ENCODE measurements at places on chromosomes 3 and 15.

DNA sequence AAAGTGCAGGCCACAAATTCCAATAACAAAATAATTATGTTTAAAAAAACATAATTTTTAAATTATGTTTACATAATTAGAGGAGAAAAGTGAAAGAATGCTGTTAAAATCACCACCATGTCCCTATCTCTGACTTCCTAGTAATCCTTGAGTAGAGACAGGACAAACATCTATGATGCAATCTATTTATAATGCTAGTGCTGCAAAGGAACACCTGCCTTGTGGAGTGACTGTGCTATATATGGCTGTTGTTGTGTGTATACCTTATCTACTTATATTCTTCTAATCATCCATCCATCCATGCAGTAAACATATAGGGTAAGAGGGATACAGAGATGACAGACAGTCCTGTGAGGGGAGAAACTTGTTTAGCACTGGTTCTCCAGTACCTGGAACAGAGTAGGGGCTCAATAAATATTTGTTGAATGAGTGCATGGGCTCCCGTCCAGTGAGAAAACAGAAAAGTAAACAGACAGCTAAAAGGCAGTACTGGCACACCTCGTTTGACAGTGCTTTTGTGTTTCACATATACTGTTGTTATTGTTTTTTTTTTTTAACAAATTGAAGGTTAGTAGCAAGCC lies 229.3 kb upstream of the UBE2E1 start:
- DNase-seq = no peak

DNA sequence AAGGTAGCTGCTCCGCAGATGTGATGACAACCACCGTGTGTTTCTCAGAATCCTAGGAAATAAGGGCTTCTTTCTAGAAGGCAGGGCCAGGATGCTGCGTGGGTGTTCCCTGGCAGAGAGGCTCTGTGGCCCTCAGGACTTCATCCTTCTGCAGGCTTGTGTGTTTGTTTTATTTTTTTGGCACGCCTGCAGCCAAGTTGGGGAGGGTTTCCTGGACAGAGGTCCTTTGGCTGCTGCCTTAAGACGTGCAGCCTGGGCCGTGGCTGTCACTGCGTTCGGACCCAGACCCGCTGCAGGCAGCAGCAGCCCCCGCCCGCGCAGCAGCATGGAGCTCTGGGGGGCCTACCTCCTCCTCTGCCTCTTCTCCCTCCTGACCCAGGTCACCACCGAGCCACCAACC lies at the start of gene CLEC3B:
TSS of gene CLEC3B (plus strand) at position 266 of the 400 bp plus-strand sequence. CDS start at position 326, 60 bp downstream.
- DNase-seq = no peak

DNA sequence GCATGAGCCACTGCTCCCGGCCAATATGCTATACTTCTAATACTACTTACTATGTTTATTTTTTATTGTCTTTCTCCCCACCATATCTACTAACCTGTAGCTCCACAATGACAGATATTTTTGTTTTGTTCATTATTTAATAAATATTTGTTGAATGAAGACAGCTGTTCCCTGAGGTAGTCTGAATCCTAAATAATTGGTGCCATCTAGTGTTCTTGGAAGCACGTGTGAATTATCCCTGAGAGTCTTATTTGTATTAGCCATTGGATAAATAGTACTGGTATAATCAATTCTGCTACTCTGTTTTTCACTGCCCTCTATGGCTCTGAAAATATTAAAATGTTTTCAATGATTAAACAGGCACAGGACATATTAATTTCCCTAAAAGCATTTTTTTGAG lies 5.6 kb upstream of the APPL1 start:
- no peak for DNase-seq

GRCh38 chr3:136473716-136474326 lies 223.7 kb downstream of the PCCB start:
- DNase-seq = no peak

GRCh38 chr3:14464141-14464465 lies 61.7 kb downstream of the SLC6A6 start:
- no peak for DNase-seq

- DNase-seq = no peak
Observed at GRCh38 chr3:77414881-77415280, 375.0 kb downstream of the ROBO2 start.

DNA sequence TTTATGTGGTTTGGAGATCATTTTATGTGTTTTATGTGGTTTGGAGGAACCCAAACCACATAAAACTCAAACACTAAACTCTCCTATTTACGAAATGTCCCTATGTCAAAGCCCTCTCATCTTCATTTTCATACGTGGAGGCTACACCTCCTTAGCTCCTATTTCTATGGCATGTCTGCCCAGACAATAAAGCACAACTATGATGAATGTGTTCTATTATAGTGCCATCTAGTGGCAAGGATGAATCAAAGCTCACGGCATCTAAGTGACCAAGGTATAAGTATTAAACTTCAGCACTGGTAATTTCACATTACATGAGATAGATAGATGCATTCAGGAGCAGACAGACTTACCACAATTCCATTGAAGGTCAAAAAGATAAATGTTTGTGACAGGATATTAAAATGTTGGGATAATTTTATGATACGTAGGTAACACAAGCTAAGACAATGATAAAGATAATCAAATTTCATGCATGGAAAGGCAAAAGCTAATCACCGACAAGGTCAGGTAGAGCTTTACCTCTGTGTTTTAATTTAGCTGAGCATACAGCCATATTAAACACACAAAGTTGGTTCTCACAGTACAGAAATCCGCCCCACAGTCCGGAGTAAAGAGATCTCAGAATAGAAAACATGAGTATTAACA lies 130.6 kb upstream of the FHIT start:
- DNase-seq = no peak

DNA sequence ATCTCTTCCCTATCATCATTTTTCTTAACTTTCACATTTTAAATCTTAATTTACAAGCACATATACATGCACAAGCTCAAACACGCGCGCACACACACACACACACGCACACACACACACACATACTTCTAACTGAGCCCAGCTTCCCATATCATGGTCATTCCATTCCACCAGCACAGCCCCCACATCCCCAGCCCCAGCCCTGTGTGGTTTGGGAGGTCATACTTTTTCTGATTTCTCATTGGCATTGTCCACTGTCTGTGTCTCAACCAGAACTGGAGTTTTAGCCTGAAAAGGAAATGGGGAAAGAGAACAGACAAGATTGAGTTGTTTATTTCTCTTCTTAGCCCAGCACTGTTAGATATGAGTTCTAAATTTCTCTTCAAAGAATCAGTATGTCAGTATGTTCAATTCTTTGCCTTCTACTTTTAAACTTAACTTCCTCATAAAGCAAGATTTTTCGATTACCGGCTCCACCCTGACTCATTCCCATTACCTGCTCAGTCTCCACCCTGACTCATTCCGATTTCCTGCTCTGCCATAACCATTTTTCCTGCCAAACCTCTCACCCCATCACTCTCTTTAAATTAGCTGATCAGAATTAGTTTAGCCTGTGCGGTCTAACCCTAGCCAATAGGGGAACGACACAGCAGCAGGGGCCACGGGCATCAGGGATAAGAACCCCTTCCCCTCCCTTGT lies 6.4 kb downstream of the IQCF1 start:
- no peak for DNase-seq

GRCh38 chr3:10223676-10224639 lies 24.3 kb upstream of the TATDN2 start:
- no peak for DNase-seq

GRCh38 chr15:58454950-58455401 lies 23.2 kb downstream of the LIPC start:
- DNase-seq = no peak

- DNase-seq = no peak
Observed at GRCh38 chr3:38739931-38740330, 76.1 kb downstream of the SCN10A start.

GRCh38 chr15:22262613-22263020 lies 182.3 kb downstream of the OR4M2 start:
- DNase-seq = peak; percentile 42

DNA sequence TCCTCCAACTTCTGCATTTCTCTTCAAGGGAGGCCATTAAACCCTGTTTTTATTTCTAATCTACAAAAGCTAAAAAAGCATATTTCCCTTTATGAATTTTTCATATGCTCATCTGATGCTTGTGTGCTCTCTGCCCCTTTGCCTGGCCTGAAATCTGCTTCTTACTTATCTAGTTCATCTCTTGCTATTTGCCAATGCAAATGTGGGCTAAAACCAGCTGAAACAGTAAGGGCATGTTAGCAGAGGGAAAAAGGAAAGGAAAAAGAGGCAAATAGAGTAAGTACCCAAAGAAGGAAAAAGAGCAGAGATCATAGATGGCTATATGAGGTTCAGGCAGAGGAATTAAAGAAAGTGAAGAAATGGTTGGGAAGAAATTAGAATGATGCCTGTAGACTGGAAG lies 185.2 kb downstream of the CNTN4 start:
- no peak for DNase-seq

DNA sequence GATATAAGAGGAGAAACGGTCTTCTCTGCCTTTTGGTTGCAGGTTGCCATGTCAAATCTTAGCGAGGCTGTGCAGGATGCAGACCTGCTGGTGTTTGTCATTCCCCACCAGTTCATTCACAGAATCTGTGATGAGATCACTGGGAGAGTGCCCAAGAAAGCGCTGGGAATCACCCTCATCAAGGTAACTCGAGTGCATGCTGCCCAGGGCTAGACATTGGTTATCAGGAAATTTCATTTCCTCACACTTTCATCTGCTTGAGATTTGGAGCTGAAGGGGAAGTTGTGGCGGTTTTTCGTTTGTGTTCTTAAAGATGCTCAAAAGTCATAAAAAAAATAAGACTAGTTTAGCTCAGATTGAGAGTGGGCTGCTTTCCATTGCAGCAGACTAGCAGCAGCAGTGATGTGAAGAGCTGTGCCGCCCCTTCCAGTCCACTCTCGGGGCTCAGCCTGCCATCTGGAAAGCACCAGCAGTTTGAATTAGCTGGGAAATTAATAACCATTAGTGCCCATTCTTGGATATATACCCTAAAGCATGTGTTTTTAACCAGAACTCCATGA lies 32.2 kb downstream of the GPD1L start:
- DNase-seq = no peak

DNA sequence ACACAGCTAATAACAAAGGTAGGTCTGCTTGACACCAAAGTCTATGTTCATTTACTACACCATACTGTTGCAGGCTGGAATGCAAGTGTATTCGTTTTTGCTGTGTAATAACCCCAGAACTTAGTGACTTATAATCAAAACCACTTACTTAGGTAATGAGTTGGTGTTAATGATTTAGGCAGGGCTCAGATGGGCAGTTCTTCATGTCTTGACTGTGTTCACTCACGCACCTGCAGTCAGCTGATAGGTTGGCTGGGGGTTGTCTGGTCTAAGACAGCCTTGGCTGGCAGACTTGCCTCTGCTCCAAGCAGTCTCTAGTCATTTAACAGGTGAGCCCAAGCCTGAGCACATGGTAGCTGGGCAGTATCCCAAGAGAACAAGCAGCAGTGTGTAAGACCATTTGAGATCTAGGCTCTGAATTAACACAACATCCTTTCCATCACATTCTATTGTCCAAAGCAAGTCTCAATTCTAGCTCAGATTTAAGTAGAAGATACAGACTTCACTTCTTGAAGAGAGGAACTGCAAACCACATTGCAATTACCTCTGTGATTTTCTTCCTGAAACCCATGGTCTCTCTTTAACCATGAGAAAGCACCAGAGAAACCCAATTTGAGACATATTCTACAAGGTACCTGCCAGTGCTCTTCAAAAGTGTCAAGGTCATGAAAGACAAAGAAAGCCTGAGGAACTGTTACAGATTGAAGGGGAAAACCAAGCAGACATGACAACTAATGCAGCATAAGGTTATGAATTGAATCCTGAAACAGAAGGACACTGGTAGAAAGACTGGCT lies 13.3 kb upstream of the DCLK3 start:
- DNase-seq = no peak

DNA sequence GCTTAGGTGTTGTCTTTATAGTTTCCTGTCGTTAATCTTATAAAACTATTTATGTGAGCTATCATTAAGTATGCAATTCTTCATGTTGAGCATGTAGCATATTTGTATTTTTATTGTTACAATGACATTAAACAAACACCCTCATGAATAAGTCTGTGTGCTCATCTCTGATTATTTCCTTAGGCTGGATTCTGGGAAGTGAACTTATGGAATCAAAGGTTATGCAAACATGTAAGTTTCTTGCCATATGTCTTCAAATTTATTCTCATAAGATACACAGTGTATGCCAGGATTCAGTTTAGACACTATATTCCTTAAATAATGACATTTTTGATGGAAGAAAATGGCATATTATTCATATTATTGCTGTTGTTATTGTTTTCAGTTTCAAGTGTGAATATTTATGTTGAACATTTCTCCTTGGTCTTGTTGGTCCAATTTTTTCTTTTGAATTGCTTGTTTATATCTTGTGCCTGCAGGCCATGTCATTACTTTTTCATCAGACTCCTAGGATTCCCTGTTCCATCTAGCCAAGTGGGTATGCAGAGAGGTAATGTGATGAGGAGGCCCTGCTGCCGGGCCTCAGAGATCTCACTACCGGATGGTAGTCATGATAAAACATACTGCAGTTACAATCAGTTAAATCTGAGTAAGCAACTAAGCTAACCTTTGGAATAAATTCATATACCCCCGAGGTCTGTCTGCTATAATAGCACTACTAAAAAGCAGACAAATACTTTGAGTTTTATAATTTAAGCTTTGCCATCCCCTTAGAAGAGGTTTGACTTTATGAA lies 684.3 kb upstream of the SGO1 start:
- DNase-seq = no peak

- DNase-seq = no peak
Observed at GRCh38 chr3:126538316-126538715, 14.4 kb downstream of the CHST13 start.

GRCh38 chr15:34031987-34032760 lies 6.8 kb downstream of the AVEN start:
- no peak for DNase-seq

- no peak for DNase-seq
Observed at GRCh38 chr3:159249472-159250174, 447.8 kb downstream of the MFSD1 start.

DNA sequence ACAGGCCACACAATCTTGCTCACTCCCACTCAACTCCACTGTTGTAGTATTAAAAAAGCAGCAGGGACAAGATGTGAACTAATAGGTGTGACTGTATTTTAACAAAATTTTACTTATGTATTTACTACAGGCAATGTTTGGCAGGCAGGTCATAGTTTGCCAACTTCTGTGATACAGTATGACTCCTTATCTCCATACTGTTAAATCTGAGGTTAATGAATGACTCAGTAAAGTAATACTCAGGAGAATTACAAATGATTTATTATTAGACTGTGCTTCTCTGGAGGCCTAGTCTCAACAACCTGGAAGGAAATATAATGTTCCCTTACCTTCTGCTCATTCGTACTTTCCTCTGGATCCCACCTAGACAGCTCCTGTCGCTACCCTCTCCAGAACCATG lies 258.6 kb upstream of the KCNMB2 start:
- DNase-seq = no peak

DNA sequence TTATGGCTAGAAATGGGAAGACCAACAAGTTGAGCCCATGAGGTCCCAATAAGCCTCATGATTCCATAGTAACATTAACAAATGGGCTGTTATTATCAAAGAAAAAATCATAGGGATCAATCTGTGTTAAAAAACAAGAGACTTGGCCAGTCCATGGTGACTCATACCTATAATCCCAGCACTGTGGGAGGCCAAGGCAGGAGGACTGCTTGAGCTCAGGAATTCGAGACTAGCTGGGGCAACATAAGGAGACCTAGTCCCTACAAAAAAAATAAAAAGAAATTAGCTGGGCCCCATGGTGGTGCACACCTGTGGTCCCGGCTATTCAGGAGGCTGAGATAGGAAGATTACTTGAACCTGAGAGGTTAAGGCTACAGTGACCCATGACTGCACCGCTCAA lies 124.8 kb downstream of the DMXL2 start:
- DNase-seq = no peak
